GM12878 (cell line): ENCODE measurements at places on chromosomes 2 and 18. TPM values are rescaled to one million over a fixed set of nuclear protein-coding genes. Genes with fewer than 3 reads are reported as not detected.

Gene CHMP1B
- 23.7 and 24.0 TPM in 2 replicates for polyA plus RNA-seq

Gene DSC3
- polyA plus RNA-seq, result 0.95 and 1.1 TPM in 2 replicates

Gene NIFK
- polyA plus RNA-seq, result 182 and 183 TPM in 2 replicates

Gene NPHP1
- 3.5 and 3.6 TPM in 2 replicates for polyA plus RNA-seq

Gene ANKRD23
- polyA plus RNA-seq, result 2.6 and 2.8 TPM in 2 replicates

Gene CBLN2
- polyA plus RNA-seq, result not detected in 2 replicates

Gene MERTK
- 0.13 and 0.21 TPM in 2 replicates for polyA plus RNA-seq

Gene CD207
- not detected in 2 replicates for polyA plus RNA-seq

Gene AGXT
- polyA plus RNA-seq, result not detected in 2 replicates

Gene GTF2A1L
- polyA plus RNA-seq, result not detected in 2 replicates

Gene ALLC
- polyA plus RNA-seq, result not detected in 2 replicates

Gene PFN4
- 1.8 and 2.1 TPM in 2 replicates for polyA plus RNA-seq

Gene GALNT5
- polyA plus RNA-seq, result 0.17 and 0.25 TPM in 2 replicates

Gene LBX2
- 0.79 and 0.88 TPM in 2 replicates for polyA plus RNA-seq

Gene ABCG5
- not detected in 2 replicates for polyA plus RNA-seq

Gene ST6GAL2
- polyA plus RNA-seq, result not detected in 2 replicates

Gene COL3A1
- polyA plus RNA-seq, result 0.16 and 0.46 TPM in 2 replicates

Gene CFAP53
- polyA plus RNA-seq, result 0.10 and 0.25 TPM in 2 replicates
